ENCODE measurements at places on chromosomes 7 and 10.

- DNase-seq = no peak
These were observed 560.9 kb downstream of the SDK1 start for GRCh38 chr7:3861941-3862340.

DNA sequence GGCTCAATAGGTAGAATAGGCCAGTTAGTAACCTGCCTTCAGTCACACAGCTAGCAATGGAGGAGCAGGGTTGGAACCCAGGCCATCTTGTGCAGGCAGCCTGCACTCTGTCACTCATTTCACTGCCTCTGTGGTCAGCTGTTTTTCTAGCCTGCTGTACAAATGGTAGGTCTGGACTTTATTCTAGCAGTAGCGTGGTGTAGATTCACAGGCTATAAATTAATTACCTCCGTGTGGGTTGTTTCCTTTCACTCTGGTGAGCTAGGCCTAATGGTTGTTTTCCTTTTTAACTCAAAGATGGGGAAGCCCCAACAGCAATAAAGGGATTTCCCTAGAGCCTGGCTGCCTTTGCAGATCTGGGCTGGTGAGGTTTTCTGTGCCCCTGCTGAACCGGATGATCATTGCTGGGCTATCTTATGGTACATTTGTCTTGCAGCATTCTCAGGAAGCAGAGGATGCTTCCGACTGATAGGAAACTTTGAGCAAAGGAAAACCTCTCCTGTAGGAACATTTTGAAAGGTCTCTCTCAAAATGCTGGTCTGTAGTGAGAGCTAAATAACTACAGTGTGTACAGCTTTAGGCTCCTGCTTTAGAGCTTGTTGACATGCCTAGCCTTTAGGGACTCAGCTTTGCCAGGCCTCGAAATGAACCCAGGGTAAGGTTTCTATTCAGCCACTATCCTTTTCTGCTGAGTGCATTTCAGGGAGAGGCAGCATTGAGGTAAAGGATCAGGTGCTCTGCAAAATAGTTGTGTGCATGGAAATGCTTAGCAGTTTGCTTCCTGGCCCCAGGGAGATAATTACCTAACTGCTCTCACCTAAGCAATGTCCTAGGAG is 157.4 kb downstream of the ST7 start:
- no peak for DNase-seq

GRCh38 chr7:52639981-52640380 is 395.5 kb upstream of the POM121L12 start:
- DNase-seq = no peak

DNA sequence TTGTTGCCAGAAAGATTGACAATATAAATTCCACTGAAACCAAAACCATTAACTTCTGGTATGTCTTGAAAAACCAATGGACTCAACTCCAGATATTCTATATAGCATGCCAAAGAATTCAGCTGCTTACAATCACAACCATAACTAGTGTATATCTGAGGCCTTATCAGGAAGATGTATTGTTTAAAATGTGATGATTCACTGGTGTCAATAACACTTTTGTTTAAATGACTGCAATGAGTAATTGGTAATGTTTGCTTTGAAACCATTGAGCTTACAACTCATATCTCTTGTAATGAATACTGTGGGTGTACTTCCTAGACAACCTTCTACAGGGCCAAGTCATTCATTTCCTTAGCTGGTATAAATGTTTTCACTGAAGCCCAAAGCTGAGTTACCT is 727.9 kb upstream of the KCND2 start:
- no peak for DNase-seq

- DNase-seq = peak; percentile 73
These were observed 32.0 kb downstream of the FIGNL1 start for GRCh38 chr7:50418086-50418515.

- DNase-seq = no peak
These were observed 15.5 kb downstream of the FRG2B start for GRCh38 chr10:133611079-133611478.

DNA sequence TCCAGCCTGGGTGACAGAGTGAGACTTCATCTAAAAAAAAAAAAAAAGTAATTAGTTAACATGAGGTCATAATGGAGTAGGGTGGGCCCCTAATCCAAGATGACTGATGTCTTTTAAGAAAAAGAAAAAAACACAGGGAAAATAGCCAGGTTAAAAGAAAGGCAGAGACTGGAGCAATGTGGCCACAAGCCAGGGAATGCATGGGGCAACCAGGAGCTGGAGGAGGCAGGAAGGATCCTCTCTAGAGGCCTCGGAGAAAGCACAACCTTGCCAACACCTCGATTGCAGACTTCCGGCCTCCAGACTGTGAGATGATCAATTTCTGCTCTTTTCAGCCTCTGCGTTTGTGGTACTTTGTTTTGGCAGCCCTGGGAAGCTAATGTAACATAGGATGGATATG is 121.5 kb downstream of the ITIH5 start:
- DNase-seq = no peak

DNA sequence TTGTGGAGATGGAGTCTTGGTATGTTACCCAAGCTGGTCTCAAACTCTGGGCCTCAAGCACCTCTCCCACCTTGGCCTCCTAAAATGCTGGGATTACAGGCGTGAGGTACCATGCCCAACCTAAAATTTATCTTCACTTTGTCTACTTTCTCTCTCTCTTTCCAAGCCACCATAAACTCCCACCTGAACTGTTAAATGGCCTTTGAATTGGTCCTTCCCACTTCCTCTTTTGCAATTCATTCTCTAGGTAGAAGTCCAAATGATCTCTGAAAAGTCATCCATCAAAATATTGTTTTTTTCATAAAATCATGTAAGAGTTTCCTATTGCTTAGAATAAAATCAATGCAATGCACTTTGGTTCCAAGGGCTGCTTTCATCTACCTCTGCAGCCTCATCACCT is 90.1 kb upstream of the CELF2 start:
- no peak for DNase-seq

GRCh38 chr10:129847741-129848483 is 116.2 kb downstream of the EBF3 start:
- no peak for DNase-seq

- DNase-seq = no peak
These were observed 536.6 kb downstream of the TCERG1L start for GRCh38 chr10:130774871-130775270.

DNA sequence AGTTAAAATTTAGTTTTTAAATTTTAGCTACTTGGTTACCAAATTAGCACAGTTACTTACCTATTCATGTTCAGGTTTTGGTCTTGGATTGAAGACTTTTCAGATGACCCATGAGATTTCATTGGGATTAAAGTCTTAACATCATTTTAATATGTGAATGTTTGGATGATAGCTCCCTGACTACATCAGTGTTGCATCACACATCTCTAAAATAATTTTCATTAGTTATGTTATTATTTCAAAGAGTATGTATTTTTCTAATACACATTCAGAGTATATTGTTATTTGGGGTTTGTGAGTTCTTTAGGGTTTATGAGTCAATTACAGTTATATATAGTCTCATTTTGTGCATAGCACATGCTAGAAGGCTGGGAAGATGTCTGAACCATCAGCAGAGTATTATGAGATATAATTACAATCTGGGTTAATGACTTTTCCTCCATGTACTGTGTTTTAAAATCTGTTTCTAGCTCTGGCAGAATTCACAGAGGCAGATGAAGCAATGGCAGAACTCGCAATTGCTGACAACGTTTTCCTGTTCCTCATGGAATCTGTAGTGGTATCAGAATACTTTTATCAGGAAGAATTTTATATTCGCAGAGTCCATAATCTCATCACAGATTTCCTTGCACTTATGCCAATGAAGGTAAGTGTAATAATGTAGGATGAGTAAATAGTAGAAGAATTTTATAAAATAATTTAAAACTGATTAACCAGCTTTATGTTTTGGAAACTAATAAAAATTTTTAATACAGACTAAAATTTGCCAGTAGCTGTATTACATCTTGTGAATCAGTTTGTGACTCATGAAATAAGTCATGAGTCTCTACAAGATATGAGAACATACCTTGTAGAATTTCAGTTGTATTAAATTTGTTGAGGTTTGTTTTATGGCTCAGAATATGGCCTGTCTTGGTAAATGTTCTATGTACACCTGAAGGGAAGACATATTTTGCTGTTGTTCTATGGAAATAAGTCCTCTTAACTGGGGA is 26.9 kb downstream of the NUP205 start:
- no peak for DNase-seq
